ENCODE measurements at places on chromosomes 6 and 20.

- DNase-seq = no peak
Measured at GRCh38 chr6:135811644-135812526, 39.6 kb upstream of the PDE7B start.

DNA sequence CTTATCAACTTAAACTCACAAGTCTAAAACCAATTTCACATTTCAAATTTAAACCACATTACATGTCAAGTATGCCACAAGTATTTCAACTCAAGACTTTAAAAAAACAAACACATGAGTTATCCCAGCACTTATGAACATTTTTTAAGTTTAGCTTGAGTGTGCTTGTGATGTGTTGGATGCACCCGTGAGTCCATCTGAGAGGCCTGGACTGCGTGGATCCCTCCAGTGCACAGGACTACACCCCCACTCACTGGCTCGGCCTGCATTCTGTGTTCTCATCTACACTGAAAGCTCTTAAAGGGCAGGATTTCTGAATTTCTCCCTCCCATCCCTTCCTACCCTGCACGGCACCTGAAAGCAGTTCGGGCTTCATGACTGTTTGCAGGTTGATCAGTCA lies 128.8 kb upstream of the CD93 start:
- no peak for DNase-seq

DNA sequence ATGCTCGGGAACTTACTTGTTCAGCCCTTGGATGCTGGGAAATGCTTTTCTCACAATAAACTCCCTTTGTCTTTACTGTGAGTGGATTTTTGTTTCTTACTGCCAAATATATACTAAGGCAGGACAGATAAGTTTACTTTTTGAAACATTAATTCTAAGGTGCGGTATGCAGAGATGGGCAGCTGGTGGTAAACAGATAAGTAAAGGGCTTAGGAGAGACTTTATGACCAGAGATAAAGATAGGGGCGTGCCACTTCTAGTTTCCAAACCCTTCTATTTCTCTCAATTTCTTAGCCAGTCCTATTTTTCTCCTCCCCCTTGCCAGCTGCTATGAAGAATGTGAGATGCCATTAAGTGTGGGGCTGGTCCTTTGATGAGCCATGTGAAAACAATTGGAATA lies 16.3 kb downstream of the SAMD3 start:
- no peak for DNase-seq

DNA sequence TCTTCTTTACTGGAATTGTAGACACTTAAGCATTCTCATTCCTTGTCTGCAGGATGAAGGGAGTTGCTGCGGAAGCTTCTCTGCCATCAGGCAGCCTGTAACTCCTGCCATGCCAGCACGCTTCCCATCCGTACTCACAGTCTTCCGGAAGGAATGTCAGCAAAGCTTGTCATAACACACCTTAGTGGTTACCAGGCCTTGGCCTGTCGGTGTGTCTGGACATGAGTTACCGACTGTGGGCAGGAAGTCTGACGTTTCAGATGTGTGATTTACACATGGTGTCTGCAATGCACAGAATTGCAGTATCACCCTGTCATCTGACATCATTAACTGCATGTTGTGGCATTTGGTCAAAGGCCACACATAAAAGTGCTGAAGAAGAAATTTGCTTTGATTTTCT lies 102.2 kb downstream of the SLC24A3 start:
- no peak for DNase-seq

DNA sequence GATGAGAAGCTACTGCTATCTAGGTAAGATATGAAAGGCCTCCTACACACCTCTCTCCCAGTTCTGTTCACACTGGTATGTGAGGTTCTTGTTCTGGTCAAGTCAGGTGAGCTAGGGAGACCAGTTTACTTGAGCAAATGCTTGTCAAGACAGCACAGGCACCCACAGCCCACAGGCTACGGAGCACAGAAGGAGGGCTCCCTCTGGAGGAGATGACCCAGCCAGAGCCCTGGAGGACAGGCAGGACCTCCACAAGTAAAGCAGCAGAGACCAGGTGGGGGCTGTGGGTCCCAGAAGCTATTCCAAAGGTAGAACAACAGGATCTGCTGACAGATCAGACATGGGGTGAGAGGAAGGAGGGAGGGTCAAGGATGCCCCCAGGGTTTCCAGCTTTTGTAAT lies 13.2 kb downstream of the MMP24OS start:
- DNase-seq = no peak

- DNase-seq = no peak
Measured at GRCh38 chr6:159017757-159018559, 18.0 kb upstream of the RSPH3 start.

- no peak for DNase-seq
Measured at GRCh38 chr6:158663625-158664165, 13.8 kb downstream of the SYTL3 start.

DNA sequence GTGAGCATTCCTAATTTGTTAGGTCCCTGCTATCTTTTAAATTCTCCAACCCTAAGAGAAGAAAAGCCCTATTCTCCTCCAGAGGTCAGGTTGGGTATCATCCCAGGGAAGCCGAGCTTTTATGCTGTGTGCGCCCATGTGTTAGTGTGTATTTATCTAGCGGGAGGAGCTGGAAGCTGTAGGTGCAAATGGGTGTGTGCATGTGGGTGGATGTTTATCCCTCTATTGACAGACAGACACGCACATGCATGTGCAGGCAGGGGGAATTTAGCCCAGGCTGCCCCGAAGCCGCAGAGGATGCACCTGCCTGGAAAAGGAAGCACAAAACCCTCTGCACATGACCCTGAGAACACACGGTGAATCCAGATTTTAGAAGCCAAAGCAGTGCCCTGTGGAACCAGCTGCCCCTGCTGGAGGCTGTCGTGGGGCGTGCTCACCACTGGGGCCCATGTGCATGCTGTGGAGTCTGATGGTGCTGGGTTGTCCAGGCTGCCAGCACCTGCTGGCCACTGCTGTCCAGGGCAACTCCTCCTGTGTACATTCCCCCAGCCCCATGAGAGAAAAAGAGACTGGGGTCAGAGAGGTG lies 397.5 kb downstream of the TAF4 start:
- no peak for DNase-seq
